Esophagus squamous epithelium (tissue), 5 donors: ENCODE measurements at places on chromosomes 11 and 22.

DNA sequence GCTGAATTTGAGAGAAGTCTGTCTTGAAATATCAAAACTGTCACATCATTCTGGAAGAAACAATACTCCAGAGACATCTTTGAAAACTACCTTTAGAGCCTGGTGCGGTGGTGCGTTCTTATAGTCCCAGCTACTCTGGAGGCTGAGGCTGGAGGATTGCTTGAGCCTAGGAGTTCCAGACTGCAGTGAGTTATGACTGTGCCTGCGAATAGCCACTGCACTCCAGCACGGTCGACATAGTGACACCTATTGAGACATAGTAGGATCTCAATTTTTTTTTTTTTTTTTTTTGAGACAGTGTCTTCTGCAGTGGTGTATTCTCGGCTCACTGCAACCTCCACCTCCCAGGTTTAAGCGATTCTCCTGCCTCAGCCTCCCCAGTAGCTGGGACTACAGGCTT, 11.5 kb upstream of the AIFM3 start:
- no peak for DNase-seq

DNA sequence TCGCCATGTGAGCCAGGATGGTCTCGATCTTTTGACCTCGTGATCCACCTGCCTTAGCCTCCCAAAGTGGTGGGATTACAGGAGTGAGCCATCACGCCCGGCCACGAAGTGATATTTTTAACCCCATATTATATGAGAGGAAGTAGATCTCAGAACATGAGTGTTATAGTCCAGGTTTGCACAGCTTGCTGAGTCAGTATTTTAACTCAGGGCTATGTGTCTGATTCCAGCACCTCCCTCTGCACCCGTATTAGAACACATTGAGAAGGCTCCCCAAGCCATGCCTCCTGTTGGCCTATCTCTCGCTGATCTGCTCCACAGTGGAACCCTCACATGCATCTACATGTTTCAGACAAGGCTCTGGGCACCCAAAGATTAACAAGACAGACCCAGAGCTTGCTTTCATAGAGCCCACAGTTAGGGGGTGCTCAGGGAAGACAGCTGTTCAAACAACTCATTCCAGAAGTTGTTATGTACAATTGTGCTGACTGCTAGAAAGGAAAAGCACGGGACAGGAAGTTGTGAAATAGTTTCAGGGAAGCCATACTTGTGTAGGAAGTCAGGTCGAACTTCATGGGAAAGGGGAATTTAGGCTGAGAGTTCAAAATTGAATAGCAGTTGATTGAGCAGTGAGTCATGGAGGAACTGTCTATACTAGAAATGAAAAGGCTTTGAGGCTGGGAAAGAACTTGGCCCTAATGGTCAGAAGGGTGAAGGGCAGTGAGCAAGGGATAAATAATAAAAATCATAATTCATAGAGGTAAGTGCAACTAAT, 49.3 kb upstream of the CLPB start:
- no peak for DNase-seq

- no peak for DNase-seq
Observed at GRCh38 chr22:27644566-27644965, 157.0 kb downstream of the MN1 start.

GRCh38 chr11:86537541-86538222, 134.7 kb downstream of the ME3 start:
- DNase-seq: no peak

DNA sequence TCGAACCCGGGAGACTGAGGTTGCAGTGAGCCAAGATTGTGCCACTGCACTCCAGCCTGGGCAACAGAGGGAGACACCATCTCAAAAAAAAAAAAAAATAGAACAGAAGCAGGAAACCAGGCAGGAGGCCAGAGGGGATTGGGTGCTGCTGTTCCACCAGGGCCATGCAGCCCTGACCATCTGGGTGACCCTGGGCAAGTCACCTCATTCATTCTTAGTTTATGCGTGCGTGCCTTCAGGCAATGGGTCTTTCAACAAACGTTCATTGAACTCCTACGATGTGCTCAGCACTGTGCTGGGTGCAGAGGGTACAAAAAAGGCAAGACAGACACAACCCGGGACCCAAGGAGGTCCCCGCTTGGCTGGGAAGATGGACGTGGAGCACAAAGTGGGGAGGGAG, 18.3 kb downstream of the RPL3 start:
- DNase-seq: no peak

GRCh38 chr11:6653097-6653496, 2.5 kb downstream of the DCHS1 start:
- DNase-seq: no peak
